ENCODE measurements at places on chromosomes 4 and X.

GRCh38 chr4:128516301-128516969 lies 228.8 kb upstream of the PGRMC2 start:
- DNase-seq, result no peak

GRCh38 chr4:82585690-82586435 lies 24.1 kb upstream of the TMEM150C start:
- DNase-seq, result no peak

- DNase-seq, result no peak
Measured at GRCh38 chr4:84530871-84531270, 31.8 kb upstream of the NKX6-1 start.

DNA sequence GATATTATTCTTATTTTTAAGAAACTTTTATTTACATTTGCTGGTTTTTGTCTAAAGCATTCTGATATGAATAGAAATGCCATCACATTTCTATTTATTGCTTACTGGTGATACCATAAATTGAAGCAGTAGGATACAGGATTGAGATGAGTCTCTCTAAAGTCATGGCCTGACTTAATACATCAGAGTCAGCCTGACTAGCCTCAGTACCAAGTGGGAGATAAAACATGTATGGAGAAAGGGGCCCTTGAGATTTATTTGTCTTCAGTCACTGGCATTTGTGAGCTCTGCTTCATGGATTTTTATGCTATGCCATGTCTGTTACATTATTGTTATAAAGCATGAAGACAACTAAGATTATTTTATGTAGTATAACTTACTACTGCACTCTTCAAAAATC lies 465.5 kb downstream of the ADGRL3 start:
- DNase-seq, result no peak

- DNase-seq, result no peak
Measured at GRCh38 chr4:48710446-48711209, 69.5 kb downstream of the FRYL start.
